ENCODE measurements at places on chromosomes 5 and 9.

- no peak for DNase-seq
Measured at GRCh38 chr5:82834151-82834550, 243.0 kb downstream of the TMEM167A start.

DNA sequence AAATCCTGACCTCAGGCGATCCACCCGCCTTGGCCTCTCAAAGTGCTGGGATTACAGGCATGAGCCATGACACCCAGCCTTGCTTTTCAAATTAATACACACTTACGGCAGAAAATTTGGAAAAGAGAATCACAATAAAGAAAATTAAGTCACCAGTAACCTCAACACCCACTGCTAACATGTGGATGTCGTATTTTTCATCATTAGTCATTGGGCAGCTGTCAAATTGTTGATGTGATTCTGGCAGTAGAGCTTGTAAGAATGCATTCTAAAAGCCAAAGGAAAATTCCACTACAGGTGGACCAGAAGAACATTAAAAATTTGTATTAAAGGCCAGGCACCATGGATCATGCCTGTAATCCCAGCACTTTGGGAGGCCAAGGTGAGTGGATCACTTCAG is 237.3 kb upstream of the TUT7 start:
- DNase-seq, result no peak

DNA sequence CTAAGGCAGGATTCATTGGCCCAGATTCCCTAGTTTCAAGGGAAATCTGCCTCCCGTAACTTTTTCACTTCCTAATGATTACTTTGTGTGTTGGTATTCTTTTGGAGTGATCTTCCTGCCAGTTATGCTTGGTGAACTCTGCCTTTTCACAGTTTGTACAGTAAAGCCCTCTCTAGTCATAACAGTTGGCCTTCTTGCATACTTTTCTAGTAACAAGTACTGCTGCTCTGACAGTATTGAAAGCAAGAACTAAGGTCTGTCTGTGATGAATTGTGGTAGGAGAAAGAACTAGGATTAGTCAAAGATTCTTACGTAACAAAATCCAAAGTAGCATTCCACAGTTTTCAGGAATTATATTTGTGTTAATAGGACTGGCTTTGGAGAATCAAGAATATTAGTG is 1457.2 kb upstream of the WWC1 start:
- no peak for DNase-seq

DNA sequence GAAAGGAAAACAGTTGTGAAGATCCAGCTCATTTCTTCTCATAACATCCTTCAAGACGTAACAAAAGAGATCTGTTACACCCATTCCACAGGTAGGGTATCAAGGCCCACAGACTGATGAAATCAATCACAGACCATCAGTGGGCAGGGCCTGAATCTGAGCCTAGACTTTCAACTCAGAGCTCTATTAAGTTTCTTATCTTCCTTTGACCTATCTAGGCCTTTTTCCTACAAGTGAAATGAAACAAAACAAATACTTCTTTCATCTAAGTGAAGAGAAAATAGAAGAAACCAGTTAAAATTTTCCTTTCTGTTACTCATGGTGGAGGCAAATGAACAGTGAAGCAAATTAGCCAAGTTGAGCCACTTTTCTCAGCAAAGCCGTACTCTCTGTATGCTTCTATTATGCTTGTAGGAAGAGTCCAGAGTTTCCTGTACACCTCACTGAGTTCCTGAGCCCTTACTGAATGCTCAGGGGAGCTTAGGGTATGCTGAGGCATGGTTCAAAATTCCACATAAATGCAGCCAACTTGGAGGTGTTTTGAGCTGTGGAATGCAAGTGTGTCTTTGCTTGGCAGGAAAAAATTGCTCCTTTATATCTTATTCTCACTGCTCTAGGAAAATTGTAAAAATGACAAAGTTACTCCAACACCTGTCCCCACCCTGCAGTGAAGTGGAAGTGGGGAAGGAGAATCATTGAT is 91.9 kb downstream of the FEM1C start:
- DNase-seq, result no peak

DNA sequence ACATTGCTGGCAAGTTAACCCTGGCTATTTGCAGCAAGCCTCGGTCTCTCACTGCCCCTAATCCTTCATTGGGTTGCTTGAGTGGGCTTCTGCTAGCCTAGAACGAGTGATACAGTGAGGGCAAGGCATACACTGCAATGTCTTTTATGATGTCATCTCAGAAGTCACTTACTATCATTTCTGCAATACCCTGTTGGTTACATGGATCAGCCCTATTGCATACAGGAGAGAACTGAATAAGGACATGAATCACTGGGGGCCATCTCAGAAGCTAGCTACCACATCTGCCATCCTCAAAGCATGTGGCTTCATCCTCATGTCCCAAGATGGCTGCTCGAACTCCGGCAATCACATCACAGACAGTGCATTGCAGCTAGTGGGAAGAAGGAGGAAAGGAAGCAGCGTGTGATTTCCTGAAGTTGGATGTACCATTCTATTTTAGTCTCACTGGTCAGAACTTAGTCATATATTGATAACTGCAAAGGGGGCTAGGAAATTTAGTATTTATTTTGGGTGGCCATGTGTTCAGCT is 33.3 kb upstream of the CDKN2AIPNL start:
- DNase-seq, result no peak

- no peak for DNase-seq
Measured at GRCh38 chr9:69252436-69252835, 72.6 kb upstream of the ENTREP1 start.

DNA sequence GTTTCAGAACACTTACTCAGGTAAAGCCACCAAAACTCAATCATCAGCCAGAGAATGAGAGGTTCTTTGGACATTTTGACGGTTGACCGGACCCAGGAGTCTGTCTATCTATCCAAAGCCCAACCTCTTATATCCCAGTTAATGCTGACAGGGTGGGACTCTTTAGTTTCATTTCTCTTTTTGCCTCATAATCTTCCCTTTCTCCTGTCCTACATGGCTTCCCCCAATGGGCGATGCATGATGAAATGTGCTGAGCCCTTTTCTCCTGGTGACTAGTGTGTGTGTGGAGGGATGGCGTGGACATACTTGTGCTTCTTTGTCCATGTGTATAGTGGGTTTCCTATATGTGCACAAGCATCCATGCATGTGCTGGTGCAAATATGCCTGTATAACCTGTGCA is at the start of gene TIMD4:
Gene TIMD4 (minus strand): TSS at position 102 of the 400 bp plus-strand sequence. CDS start 28 bp downstream, at position 74.
- DNase-seq, result no peak

- DNase-seq, result peak; percentile 84
Measured at GRCh38 chr9:17628624-17629023, 49.8 kb downstream of the SH3GL2 start.

- DNase-seq, result no peak
Measured at GRCh38 chr5:114363837-114364236, 2.0 kb downstream of the KCNN2 start.

- peak; percentile 56 for DNase-seq
Measured at GRCh38 chr5:64147849-64148441, 17.7 kb upstream of the RNF180 start.

DNA sequence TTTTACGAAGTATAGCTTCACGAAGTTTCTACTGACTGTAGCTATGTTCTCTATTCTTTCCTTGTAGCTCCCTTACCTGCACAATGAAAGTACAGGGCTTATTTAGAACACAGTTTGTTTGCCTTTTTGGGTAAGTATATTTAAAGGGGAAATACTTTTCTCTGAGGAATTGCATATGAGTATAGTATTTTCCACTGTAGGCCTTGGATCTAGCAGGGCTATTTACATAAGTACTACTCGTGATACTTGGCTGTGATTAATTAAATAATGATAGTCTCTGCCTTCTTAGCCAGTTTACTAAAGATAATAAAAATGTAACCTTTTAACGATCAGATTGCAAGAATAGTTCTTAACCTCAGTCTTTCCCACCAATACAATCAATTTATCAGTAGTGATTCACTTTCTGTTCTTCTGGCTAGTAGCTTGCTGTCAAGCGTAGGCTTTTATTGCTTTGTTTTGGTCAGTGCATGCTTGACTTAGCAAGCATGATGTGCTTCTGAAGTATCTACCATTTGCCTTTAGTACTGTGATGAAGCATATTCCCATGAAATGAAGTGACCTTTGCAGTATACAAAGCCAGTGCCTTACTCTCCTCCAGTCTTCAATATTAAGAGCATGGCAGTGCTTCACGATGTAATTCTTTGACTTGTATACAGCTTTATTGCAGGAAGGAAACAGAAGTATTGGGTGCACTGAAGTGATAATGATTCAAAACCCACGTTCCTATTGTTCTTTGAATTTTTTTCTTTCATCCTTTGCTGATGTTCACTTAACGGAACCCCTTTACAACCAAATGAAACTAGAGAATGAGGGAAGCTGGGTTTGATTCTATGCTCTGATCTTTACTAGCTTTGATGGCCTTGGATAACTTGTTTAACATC is 64.2 kb downstream of the SLC44A1 start:
- DNase-seq, result no peak

- no peak for DNase-seq
Measured at GRCh38 chr5:124342986-124343385, 403.5 kb downstream of the ZNF608 start.

GRCh38 chr5:161274951-161275350 is 271.6 kb downstream of the GABRB2 start:
- no peak for DNase-seq
